ENCODE measurements at places on chromosomes 7 and 10.

DNA sequence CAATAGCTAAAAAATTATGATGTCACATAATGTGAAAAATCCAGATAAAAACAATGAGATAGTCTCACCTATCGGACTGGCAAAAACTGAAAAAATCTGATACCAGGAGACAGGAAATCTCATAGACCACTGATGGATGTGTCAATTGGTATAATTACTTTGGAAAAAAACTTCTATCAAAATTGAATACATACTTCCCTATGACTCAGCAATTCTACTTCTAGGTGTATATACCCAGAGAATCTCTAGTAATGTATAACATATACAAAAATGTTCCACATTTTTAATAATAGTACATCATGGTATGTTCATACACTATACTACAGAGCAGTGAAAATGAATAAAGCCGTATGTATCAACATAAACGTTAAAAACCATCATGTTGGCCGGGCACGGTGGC, 34.9 kb downstream of the SHTN1 start:
- DNase-seq, result no peak

GRCh38 chr7:5088906-5089305, 43.2 kb downstream of the RBAK start:
- no peak for DNase-seq

DNA sequence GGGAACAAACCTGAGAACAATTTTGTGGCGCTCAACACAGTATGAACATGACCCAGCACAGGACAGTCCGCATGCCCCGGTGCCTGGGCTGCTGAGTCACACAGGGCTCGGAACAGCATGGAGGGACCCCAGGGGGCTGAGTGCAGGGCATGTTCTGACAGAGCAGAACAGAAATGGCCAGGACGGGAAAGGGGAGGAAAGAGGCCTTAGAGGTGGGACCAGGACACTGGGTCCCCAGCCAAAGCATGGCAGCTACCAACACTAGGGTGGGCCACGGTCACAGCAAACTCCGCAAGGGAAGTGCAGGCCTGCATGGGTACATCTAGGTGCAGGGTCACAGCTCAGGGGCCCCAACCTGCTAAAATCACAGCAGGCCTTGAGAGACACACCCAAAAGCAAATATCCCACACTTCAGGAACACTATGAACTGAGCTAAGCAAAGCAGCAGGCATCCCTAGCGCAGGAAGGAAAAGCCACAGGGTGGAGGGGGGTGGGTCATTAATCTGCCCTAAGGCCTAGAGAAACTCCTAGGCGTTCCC, 5.6 kb downstream of the IMPDH1 start:
- DNase-seq, result no peak

DNA sequence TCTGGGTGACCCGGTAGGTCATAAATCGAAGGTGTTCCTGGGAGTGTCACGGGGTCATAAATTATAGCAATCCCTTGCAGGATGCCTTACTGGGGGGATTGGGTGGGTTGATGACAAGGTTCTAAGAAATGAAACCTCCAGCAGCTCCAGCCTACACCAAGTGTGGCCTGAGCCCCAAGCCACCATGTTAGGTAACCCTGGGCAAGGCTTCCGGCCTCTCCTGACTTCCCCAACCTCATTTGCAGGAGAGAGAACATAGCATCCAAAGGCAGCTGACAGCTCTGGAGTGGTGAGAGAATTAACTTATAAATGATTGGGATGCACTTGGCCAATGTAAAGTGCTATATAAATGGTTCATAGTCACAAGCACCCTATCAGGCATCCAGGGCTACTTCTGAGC, 52.8 kb upstream of the TMEM273 start:
- no peak for DNase-seq

- DNase-seq, result no peak
These were observed 31.7 kb downstream of the LHPP start for GRCh38 chr10:124493214-124493882.

DNA sequence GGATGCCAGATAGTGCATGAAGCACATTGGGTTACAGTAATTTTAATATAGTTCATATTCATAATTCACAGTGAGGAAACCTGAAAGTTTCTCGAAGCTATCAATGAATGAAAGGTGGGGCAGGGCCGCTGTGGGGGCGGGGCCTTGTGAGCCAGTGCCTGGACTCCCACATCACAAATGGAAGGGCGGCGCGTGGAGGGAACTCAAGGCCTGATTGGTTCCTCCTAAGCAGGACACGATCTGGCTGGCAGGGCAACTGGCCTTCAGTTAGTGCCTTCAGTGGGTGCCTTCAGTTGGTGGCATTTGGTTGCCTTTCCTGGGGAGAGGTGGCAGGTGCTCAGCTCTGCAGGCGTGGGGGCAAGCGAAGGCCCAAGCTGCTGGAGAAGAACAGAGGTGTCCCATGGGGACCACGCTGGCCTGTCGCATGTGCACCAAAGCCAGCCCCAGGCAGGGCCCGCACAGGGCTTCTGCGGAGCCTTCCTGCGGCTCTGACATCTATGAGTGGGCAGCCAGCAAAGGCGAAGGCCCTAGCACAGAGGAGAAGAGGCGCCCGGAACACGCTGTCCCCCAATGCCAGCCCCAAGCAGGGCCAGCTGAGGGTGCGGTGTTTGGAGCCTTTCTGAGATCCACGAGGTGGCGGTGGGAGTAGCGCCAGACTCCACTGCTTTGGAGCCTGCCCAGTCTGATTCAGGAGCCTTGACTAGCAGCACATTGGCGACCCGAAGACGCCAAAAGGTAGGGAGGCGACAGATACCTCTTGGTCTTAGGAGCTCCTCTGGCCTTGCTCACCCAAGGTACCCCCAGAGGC, 118.0 kb upstream of the PDSS1 start:
- DNase-seq, result no peak

- DNase-seq, result no peak
These were observed 88.2 kb upstream of the GPR26 start for GRCh38 chr10:123577921-123578461.

GRCh38 chr10:96377816-96378294, 19.1 kb upstream of the OPALIN start:
- no peak for DNase-seq

DNA sequence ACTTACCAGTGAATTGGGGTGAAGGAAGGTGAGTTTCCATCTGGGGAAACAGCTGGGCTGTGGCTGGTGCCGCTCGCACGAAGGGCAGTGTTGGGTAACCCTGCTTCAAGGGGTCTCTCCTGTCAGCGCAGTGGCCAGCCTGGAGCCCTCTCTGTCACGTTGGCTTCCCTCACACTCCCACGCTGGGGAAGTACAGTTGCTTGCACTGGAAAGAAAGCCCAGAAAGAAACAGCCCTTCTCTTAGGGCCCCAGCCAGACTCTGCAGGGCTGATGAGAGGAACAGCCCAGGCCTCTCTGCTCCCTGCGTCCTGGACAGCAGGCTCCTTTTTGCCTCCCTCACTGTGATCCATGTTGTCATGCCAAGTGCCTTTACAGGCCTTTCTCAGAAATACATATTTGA, 40.3 kb upstream of the TRIM8 start:
- DNase-seq, result no peak

DNA sequence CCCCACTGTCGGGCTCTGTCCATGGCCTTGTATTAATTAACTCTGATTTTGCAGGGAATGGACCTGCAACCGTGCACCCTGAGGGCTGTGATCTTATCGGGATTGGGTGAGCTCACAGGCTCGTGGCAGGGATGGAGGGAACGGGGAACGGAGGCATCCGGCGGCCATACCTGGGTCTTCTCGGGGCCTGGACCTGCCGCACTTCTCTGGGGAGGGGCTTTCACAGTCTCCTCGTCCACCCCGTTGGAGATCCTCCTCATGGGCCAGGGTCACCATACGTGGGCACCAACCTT, 57.5 kb upstream of the SHH start:
- no peak for DNase-seq

All from memory B cell (primary cell).